ENCODE measurements at places on chromosomes 6 and 20.

- no peak for DNase-seq
These were observed 107.2 kb upstream of the SCGN start for GRCh38 chr6:25544833-25545232.

GRCh38 chr6:115363379-115363778 lies 697.3 kb downstream of the FRK start:
- DNase-seq, result no peak

- no peak for DNase-seq
These were observed 10.9 kb downstream of the ZSCAN9 start for GRCh38 chr6:28235912-28236452.

- DNase-seq, result no peak
These were observed at the start of gene THBS2 for GRCh38 chr6:169253337-169254238. THBS2 (minus strand) TSS chr6:169253846; CDS start chr6:169250784, 3,062 bp downstream.

DNA sequence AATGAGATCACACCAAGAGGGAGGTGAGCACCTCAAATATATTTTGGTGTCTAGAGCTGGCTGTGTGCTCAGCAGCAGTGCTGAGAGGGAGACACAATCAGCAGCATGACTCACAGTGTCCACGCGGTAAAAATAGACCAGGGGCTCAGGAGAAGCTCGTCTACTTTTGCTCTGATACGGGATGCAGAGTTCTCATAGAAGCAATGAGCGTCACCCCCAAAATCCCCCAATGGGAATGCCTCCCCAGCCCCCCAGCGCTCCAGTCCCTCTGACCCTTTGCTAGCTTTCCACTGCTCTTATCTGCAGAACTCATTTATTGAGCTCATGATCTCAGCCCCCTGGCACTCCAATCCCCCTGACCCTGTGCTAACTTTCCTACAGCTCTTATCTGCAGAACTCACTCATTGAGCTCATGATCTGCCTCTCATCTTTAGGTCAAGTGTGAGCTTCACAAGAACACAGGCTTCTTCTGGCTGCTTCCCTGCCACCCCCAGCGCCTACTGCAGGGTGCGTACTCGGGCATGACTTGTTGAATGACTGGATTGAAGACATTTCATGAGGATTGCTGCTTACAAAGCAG lies 34.0 kb downstream of the SYNDIG1 start:
- DNase-seq, result no peak

DNA sequence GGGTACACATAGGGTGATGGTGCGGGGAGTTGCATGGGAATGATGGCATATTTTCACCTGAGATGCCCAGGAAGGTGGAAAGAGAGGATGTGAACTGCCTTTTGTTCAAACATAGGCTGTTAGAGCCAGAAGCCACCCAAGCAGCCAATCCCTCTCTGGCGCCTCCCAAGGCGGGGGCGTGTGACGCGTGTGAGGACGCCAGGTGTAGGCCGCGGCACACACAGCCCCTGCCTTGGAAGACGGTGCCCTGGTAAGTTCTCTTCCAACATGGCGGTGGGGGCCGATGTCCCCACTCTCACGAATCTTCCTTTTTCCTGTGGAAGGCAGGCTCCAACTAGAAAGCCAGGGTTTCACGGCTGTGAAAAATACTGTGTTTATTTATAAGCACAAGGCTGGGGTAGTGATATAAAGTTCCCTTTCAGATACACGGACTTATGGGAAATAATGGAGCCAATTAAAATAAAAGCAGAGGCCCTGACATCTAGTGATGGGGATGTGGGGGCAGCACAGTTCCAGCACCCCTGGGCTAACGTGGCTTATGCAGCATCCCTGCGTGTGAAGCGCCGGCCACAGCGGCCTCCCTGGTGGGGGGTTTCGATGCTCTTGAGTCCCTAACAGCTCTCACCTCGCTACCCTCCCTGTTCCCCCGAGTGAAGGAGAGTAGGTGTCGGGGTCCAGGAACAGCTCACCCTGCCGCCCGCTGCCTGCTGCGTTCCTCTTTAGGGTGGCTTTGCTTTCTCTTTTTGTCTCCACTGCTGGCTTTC lies 28.3 kb downstream of the CDH4 start:
- DNase-seq, result no peak

DNA sequence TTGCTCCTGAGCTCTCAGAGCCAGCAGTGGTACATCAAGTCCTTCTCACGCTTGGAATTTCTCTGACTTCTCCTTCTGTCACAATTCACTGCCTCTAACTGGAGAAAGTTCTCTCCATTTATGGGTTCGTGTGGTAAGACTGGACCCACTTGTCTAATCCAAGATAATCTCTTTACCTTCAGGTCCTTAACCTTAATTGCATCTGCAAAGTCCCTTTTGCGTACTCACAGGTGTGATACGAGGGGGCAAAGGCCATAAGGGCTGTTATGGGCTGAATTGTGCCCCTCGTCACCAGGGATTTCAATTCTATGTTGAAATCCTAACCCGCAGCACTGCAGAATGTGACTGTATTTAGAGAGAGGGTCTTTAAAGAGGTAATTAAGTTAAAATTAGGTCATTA lies 27.5 kb upstream of the TBC1D22B start:
- DNase-seq, result no peak

DNA sequence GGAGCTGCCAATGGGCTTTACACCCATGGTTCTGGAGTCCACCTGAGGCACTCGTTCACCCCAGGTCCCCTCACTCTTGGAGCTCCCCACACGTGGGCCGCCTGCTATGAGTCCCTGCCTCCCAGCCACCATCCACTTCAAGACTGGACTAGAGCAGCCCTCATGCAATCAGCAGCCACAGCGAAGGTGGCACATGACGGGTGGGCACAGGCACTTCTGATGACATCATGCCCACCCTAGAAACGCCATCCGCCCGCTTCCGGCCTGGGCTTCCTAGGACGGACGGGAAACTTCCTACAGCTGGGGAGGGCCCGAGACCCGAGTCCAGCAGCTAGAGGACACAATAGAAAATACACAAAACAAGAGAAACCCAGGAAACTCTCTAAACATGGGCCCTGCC lies 85.5 kb downstream of the PDE10A start:
- no peak for DNase-seq

DNA sequence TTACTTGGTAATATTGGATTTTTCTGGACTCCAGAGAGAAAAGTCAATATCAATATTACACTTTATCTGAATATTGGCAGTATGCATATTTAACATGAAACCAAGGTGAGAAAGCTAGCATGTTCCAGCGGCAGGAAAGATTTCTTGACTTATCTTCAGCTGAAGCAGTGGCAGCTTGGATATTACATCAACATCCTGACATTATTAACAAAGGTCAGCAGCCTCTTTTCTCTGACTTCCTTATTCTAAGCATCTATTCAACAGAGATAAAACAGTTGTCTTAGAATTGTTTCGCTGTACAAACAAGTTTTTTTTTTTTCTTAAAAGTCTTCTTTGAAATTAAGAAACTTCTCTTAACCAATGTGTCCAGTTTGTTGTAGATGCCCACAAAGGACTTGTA lies 11.8 kb downstream of the DCBLD1 start:
- DNase-seq, result no peak

DNA sequence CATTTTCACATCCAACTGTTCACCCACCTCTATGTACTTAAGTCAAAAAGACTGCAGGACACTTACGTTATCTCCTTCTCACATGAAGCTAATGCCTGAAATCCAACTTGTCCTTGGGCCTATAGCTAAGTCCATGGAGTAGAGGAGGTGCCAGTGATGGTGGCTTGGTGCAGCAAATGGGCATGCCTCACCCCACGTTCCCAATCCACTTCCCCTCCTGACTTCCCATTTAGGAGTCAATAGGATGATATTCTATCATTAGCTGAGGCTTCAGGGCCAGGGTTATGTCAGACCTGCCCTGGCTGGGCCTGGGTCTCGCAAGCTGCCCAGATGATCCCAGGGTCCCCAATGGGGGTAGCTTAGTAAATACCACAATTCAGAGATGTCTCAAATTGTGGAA lies 410.4 kb downstream of the MAFB start:
- no peak for DNase-seq

GRCh38 chr6:67717281-67717680 lies 917.8 kb upstream of the ADGRB3 start:
- DNase-seq, result no peak

GRCh38 chr6:11423667-11424066 lies 113.9 kb upstream of the TMEM170B start:
- no peak for DNase-seq

DNA sequence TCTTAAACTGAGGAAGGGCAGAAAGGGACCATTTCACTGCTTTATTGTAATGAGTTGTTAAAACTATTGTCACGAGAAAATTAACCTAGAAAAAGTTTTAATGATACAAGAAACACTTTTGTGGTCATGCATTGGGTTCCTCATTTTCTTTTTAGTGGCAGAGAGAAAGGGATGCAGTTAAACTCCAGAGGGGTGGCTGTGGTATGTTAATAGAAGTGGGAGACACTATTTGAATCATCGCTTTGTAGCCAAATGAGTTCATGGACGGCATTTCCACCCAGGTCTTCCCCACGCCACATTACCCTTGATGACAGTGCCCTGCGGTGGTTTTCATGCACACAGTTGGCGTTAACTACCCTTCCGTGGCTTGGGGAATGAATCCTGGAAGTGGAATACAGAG lies 235.6 kb downstream of the PLCB1 start:
- no peak for DNase-seq

DNA sequence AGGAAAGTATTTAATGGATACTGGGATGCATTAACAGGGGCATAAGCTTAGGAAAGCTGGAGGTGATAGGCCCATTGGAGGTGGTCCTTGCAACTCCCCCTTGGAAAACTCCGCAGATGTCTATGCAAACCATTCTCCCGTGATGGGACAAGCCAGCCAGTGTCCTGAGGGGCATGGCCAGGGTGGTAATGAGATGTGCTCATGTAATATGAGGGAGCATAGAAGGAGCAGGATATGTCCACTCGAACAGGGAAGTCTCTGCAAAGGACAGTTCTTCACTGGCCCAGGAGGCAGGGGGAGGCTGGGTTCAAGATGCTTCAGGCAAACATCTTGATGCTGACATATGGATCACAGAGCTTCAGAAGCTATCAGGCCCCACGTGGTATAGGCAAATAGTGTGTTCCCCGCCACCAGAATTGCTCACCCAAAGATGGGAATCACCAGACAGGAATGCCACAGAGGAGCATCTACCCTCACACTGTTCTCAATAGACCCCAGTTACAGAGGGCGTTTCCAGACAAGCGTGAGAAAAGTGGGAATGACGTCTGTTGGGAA lies 201.6 kb upstream of the CDH4 start:
- DNase-seq, result no peak

GRCh38 chr20:10111139-10111958 lies 76.6 kb downstream of the ANKEF1 start:
- no peak for DNase-seq

- no peak for DNase-seq
These were observed 9.1 kb downstream of the LBP start for GRCh38 chr20:38355161-38356012.

- no peak for DNase-seq
These were observed 150.8 kb downstream of the EDN1 start for GRCh38 chr6:12440981-12441380.

GRCh38 chr6:157766901-157767774 lies 55.9 kb upstream of the SNX9 start:
- DNase-seq, result no peak

GRCh38 chr6:105135907-105136430 lies 43.8 kb downstream of the POPDC3 start:
- DNase-seq, result no peak

GRCh38 chr6:31727717-31728671 lies 1.1 kb downstream of the DDAH2 start:
- DNase-seq, result no peak

DNA sequence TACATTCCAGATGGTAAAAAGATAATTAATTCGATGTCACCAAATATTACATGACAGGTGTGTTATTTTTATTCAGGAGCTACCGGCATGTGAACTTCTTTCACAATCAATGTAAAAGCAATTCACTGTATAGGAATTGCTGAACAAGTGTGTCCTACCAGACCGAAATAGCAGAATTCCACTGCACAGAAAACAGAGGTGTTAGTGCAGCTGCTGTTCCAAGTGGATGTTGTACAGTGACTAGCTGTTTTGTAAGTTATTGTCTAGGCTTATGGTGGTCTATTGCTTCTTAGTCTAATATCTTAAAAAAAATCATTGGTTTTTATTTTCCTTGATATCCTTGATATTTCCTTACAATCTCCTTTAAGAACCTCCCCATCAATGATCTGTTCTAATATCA lies 107.4 kb downstream of the COL19A1 start:
- no peak for DNase-seq

GRCh38 chr6:19158586-19158985 lies 678.6 kb upstream of the ID4 start:
- DNase-seq, result no peak

GRCh38 chr6:70412252-70413113 lies 825 bp upstream of the FAM135A start:
- DNase-seq, result no peak

DNA sequence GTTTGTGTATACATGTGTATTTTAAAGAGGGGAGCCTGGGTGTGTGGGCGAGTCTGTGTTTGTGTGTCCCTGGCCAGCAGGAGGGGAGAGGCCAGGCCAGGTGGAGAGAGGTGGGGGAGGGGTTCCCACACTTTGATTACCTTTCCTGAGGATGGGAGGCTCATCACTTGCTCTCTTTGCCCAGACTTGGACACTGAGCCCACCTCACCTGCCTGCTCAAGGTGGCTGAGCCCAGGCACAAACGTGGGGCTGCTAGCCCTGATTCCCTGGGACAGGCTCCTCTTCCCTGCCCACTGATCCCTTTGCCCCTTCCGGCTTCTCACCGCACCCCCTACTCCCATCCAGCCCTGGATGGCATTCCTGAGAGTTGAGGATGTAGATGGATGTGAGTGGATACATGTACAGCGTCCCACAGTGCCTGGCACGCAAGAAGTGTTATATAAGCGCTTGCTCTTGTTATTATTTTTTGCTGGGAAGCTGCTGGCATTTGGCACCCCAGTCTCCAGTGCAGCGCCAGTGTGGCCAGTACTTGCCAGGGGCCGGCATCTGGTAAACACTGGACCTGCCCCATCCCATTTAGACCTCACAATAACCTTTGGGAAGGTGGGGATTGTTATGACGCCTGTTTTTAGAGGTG lies 2.7 kb downstream of the CEBPB start:
- no peak for DNase-seq

DNA sequence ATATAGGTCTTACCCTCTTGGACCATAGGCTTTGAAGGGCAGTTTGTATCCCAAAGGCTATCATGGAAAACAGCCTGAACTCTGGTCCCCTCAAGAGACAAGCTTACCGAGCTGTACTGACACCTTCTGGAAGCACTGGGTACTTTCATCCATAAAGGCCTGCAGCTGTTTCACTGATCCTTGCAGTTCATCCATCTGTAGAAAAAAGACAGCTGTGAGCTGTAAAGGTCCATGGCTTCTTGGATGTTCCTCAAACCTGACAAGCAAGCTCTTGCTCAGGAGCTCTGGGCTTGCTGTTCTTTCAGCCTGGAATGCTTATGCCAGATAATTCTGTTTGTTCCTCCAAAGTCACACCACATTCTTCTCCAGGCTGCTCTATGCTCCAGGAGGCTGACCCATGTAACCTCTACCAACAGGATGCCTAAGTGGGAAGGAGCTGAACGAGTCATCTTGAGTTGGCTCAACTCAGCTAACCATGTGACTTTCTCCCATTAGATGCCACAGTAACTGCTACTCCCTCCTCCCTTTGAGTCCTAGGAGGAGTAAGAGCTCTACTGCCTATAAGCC lies 8.8 kb upstream of the NDRG3 start:
- DNase-seq, result no peak

- no peak for DNase-seq
These were observed 25.4 kb upstream of the NOP56 start for GRCh38 chr20:2626853-2627541.

- DNase-seq, result no peak
These were observed 126.7 kb upstream of the RREB1 start for GRCh38 chr6:6980999-6981597.
